ELR (cell line): ENCODE measurements at places on chromosomes 6 and 20.
A peak's percentile ranks its signal among the peaks of the same experiment; 100 is the strongest.

GRCh38 chr6:12232821-12233220 is 57.3 kb upstream of the EDN1 start:
- peak; percentile 10 for DNase-seq

DNA sequence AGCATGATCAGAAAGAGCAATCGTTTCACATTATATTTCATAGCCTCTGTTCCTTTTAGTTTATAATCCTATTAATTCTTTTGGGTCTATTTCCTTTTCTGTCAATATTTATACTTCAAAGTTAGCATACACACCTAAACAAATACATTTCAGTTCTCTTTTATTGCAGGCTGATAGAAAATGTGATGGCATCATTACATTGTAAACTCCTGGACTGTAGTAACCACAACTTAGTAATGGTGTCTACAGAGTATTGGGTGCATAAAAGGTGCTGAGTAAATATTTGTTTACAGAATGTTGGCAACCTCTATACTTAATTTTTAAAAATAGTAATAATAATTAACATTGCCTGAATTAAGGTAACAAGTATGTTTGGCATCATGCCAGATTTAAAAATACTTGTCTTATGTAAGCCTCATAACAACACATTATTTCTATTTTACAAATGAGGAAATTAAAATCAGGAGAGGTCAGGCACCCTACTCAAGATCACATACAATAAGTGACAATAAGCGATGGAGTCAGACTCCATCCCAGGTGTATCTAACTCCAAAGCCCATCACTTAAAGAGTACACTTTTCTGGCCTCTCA is 195.0 kb downstream of the UBE3D start:
- DNase-seq = no peak

GRCh38 chr6:159758031-159759001 is 3.5 kb upstream of the ACAT2 start:
- peak; percentile 90 for DNase-seq

GRCh38 chr6:22099231-22099630 is 197.6 kb downstream of the PRL start:
- no peak for DNase-seq

- no peak for DNase-seq
Observed at GRCh38 chr6:25441663-25442270, 162.6 kb downstream of the CARMIL1 start.

GRCh38 chr6:128511506-128511905 is 8.9 kb downstream of the PTPRK start:
- DNase-seq = peak; percentile 83

DNA sequence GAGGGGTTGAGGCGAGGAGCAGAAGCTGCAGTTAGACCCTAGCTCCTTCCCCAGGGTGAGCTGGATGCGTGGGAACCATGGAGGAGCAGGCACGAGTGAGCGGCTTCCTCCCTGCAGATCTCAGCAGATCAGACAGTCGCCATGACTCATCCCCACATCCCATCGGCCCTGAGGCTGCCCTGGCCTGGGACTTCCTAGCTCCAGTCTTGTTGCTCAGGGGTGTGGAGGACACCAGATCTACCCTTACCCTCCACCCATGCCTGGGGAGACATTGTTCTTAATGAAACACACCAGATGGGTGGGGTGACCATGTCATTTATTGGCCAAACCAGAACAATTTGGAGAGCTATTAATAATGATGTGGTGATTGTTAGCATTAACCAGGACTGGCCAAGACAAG is 36.3 kb upstream of the TGM2 start:
- peak; percentile 96 for DNase-seq
